B cell (primary cell): ENCODE measurements at places on chromosomes 11 and 22.

GRCh38 chr11:10338287-10338686, 33.4 kb downstream of the ADM start:
- DNase-seq: no peak

DNA sequence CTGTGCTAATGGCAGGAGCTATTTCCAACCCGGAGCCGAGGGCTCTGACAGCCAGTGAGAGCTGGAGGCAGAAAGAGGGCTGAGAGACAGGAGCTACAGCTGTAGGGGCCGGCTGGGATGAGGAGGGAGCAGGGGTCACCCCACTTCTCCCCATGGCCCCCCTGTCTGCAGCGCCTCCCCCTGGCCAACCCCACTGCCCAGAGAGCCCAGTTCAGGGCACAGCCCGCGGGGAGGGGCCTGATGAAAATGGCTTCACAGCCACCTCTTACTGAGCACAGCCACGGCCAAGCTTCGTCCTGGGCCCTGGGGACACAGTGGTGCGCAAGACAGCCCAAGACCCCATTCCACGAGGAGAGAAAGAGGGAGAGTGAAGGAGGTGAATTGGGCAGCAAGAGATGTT, 27.9 kb downstream of the RPL3 start:
- no peak for DNase-seq

- no peak for DNase-seq
These were observed 11.6 kb downstream of the GP1BB start for GRCh38 chr22:19734837-19735382.

GRCh38 chr11:64571050-64571409, 20.0 kb upstream of the SLC22A12 start:
- no peak for DNase-seq

GRCh38 chr11:111393096-111393495, 14.0 kb upstream of the POU2AF1 start:
- no peak for DNase-seq

DNA sequence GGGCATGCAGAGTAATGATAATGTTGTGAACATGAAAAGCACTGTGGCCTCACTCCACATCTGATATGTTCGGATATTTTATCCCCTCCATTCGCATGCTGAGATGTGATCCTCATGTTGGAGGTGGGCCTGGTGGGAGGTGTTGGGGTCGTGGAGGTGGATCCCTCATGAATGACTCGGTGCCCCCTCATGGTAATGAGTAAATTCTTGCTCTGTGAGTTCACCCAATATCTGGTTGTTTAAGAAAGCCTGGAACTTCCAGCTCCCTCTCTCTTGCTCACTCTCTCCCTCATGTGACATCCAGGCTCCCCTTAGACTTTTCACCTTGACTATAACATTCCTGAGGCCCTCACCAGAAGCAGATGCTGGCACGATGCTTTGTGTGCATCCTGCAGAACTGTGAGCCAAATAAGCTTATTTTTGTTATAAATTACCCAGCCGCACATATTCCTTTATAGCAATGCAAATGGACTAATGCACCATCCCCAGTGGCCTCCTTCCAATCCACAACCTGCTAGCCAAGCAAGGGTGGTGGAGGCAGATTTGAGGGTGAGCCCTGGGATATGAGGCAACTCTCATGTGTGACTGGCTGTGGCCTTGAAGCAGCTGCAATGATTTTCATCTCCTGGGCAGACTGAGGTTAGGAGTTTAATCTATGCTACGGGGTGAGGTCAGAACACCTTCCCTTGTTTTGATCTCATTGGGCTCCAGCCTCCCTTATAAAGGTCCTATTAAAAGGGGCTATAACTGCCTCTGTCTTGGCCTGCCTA, 276.5 kb downstream of the ETS1 start:
- no peak for DNase-seq

- DNase-seq: no peak
These were observed 75.7 kb downstream of the SCUBE1 start for GRCh38 chr22:43267332-43267980.

DNA sequence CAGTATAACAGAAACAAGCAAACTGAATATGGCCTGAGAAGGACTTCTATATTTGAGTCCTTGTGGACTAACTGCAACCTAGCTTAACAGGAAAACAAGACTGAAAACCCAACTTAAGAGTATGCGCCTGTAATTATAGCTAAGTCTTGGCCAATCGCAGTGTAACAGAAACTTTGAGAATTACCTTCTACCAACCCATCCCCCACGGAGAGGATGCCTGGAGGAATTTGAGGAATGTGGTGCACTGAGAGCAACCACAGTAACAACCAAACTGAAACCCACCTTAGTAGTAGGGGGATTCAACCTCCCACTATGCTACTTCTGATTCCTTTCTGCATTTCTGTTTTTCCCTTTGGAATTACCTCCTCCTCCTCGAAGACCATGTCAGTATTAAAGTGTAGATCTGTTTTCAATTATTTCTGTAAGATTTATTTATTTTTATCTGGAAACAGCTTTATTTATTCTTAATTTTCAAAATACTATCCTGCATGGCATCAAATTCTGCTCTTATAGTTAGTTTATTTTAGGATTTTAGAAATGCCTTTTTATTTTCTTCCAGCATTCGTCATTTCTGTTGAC, 393.6 kb downstream of the KCNA4 start:
- DNase-seq: no peak

GRCh38 chr22:48693377-48694135, 1134.1 kb downstream of the BRD1 start:
- DNase-seq: no peak

GRCh38 chr22:31124290-31124689, 1.5 kb downstream of the INPP5J start:
- no peak for DNase-seq

GRCh38 chr11:128367573-128367972, 219.8 kb downstream of the ETS1 start:
- DNase-seq: peak; percentile 68

DNA sequence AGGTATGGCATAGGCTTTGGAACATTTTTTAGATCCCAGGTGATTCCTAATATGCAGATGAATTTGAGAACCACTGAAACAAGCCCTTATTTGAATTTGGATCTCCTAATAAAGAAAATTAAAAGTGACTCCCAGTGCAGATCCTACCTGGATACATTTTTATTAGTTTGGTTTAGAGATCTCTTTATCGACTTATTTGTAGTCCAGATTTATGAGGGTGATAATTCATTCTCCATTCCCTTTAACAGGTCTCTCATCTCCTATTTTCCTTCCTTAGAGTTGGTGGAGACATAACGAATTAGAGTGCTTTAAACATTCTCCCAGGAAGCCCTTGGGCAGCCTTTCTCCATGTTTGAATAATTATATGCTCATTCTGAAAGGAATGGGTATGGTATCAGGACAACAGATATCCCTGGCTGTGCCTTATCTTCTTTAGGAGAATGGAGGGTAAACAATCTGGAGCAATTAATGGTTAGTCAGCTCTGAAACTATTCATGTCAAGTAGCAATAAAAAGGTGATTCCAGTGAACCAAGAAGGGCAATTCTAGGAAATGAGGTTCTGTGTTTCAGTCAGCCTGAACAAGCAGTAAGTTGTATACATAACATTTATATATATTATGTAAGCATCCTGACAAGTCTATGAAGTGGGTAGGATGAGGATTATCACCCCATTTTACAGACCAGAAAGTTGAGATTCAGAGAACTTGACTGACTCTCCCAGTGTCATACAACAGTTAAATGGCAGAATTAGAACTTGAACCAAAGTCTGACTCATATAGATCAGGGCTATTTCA, 53.9 kb upstream of the RCE1 start:
- DNase-seq: no peak

DNA sequence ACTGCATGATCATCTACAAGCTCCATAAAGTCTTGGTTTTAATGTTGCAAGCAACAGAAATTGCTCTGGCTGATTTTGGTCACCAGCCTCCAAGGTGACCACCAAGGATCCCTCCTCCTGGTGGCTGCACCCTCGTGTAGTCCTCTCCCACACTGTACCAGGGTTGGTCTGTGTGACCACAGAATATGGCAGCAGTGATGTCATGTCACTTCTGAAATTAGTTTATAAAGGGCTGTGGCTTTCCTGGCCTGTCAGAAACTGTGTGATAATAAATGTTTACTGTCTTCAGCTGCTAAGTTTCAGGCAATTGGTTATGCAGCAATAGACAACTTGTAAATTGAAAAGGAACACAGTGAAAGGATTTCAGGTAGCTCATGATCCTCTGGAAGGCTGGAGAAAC, 5.3 kb upstream of the PRDM11 start:
- DNase-seq: no peak

GRCh38 chr22:23692598-23693291, 1.9 kb downstream of the RGL4 start:
- no peak for DNase-seq

- DNase-seq: no peak
These were observed 50.4 kb downstream of the DENND5A start for GRCh38 chr11:9214765-9215164.

DNA sequence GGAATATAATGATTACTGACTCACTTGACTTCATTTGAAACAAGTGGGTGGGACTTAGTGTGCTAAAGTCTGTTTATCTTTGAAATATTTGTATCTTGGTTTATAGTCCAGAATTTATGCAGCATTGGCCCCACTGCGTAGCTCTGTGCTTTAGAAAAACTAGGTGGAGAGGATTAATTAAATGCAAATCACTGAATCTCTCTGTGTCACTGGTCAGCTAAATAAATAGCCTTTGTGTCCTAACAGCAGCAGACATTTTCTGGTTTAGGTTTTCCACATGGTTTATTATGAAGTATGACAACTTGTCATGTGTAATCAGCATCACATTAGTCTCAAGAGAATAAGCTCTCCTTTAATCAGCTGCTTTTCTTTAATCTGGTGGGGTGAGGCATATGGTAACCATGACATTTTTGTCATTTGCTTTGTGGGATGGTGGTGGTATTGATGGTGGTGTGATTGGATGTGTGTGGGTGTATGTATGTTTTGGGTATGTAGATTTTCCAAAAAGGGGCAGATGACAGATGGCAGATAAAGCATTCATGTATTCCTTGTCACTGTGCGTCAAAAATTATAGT, 33.9 kb downstream of the BCL2L13 start:
- no peak for DNase-seq

DNA sequence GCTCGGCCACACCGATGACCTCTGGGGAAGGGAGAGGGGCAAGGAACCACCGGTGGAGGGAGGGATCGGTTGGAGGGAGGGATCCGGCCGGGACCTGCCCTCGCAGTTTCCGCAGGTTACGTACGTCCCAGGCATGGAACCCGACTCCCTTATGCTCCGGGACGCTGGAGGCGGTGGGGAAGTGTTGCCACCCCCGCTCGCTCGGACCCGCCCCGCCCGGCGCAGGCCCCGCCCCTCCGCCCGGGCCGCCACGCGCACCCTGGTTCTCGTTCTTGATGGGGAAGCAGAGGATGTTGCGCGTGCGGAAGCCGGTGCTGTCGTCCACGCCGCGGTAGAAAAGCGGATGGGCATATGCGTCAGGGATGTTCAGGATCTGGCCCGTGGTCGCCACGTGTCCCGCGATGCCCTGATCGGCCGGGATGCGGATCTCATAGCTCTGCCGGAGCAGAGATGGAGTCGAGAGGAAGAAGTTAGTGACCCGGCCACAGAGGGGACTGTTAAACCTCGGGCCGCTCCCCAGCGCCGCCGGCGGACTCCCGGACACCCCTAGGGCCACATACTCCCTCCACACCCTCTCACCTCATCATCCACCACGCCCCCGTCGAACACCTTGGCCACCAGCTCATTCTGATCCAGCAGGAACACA, 89.8 kb downstream of the PDE2A start:
- DNase-seq: peak; percentile 79

DNA sequence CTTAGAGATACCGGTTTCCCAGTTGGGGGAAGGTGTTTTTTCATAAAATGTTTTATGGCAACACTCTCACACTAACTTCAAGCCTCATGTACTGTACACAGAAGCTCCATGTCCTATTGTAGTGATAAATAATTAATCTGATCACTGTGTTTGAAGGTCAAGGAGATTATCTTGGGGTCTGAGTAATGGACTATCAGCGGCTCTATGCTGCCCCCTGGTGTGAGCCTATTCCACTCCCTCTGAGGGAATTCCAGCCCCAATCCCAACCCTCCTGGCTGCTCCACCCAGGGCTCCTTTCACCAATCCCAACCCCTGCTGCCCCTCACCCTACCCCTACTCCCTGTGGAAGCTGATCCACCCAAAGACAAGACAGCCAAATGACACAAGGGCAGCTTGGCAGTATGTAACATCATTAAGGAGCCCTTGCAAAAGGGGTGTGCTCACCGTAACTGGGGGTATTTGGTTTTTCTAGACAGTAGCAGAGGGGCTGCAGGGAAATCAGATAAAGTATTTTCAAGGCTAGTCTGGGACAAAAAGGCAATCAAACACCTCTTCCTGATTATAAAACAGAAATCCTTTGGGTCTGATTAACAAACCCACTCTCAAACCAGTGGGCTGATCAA, 22.3 kb downstream of the HPS4 start:
- DNase-seq: peak; percentile 61

GRCh38 chr11:26971961-26972360, 22.0 kb upstream of the FIBIN start:
- DNase-seq: no peak

DNA sequence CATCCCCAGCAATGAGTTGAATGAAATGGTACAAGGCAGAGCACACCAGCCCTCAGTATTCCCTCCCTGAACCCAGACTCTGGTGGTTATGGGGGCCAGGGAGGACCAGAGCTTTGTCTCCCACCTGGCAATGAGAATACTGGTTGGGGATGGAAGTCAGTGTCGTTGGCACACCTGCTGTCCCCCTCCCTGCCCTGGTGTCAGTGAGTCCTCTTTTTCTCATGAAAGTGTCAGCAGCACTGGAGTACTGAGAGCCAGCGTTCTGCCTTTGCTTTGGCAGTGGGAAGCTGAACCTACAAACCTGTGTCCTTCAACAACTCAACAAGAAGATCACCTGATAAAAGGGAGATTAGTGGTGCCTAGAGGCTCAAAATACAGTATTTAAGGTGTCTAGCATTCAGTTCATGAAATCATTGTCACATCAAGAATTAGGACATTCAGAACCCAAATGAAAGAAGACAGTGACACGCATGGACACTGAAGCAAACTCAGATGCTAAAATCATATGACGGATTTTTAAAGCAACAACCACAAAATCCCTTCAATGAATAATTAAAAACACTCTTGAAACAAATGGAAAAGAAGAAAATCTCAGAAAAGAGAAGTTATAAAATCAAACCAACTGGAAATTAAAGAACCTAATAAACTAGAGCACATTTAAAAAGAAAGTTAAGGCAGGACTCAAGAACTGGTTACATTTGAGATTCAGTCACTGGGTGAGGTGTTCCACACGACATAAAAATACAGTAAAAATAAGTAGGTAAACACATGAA, 77.5 kb upstream of the VPREB1 start:
- DNase-seq: peak; percentile 59

GRCh38 chr11:11250470-11250869, 102.6 kb downstream of the CSNK2A3 start:
- DNase-seq: no peak

GRCh38 chr11:110128161-110128560, 35.0 kb downstream of the ZC3H12C start:
- no peak for DNase-seq

DNA sequence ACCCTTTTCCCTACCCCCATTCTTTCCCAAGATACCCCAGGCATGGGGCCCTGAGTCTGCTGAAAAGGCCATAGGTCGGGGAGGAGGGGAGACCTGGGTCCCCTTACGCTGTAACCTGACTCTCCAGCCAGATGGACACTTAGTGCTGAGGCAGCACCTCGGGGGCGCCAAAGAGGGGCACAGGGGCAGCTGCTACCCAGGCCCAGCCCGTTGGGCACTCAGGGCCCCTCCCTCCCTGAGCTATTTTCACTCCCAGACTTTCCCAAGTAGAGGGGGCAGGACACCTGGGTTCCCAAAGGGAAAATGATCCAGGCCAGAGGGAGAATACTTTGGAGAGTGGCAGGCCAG, 933 bp downstream of the ACTN3 start:
- no peak for DNase-seq
